Stimulated activated CD4-positive, alpha-beta T cell treated with anti-CD3 and anti-CD28 coated beads, Interleukin-1b, Interleukin-23, amount 100 ng/mL, for 24 hours (primary cell): ENCODE measurements at places on chromosomes 1 and 21.

DNA sequence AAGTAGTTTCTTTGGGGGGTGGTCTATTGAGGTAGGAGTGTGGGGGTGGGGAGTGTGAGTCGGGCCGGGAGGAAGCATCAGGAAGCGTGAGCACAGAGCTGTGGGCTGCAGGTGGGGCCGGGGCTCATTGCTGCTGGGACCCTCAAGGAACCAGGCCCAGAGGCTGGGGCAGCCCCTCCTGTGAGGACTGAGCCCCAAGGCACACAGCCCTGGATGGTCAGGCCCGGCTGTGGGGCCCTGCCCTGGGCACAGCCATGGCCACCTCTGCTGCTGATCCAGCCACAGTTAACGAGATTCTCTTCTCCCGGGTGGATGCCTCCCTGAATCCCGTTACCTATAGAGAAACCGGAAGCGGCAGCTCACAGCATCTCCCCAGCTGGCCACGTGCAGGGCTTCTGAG is 22.9 kb upstream of the SUMO3 start:
- no peak for DNase-seq

GRCh38 chr1:225554216-225554812 is 98.6 kb downstream of the ENAH start:
- no peak for DNase-seq

DNA sequence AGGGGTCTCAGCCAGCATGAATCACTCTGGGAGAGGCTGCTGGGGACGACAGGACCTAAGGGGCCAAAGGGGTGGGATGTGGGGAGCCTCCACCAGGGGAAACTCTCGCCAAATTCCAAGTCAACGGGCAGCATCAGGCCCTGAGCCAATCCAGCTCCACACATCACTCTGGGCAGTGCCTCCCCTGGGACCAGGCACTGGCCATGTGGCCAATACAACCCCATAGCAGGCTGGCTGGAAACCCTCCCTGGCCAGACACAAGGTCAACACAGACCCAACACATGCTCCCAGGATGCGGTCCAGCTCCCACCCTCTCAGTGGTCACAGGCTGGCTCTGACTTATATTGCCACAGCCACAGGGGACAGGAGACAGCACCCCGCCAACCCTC is 60.0 kb downstream of the MEGF6 start:
- no peak for DNase-seq

- no peak for DNase-seq
Measured at GRCh38 chr1:226135709-226136108, 50.8 kb downstream of the ACBD3 start.

GRCh38 chr1:145785547-145785946 is 38.3 kb downstream of the RNF115 start:
- no peak for DNase-seq
